ENCODE measurements at places on chromosomes 3 and 15.

DNA sequence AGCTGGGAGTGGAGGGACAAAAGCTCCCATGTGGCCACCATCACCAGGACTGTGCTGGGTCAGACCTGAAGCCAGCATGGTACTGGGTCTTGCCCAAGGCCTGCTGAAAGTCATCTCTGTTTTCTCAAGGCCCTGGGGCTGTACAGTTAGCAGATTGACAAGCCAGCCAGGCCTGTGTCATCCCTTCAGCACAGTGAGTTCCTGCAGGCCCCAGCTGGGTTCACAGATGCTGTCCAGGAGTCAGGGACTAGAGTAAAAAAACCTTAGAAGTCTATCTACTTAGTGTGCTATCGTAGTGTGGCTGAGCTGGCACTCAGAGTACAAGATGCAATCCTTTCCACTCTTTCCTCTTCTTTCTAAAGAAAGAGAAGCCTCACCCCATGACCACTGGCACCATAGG is 246.0 kb upstream of the NAALADL2 start:
- DNase-seq: no peak

GRCh38 chr3:114553949-114554593 is 260.2 kb downstream of the TIGIT start:
- DNase-seq: no peak

- no peak for DNase-seq
These were observed 61.0 kb upstream of the CHRM5 start for GRCh38 chr15:33907326-33907725.

DNA sequence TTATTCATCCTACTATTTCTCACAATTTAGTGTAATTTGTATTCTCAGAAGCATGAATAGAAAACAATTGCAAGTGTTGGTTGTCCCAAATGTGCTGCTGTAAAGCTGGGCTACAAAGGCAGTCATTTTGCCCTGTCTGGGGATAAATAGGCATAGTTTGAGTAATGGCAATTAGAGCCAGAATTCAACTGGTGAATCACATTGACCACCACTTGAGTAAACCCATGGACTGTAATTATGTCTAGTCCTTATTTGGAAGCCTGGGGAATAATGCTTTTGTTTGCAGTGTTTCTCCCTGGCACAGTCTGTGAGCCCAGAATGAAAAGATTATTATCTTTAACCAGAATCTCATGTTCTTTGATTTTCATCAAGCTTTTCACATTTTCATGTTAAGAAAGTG is 30.5 kb upstream of the CHL1 start:
- no peak for DNase-seq

- no peak for DNase-seq
These were observed 197.8 kb downstream of the TNIK start for GRCh38 chr3:171262431-171262830.

GRCh38 chr3:156258301-156258700 is 137.9 kb downstream of the KCNAB1 start:
- DNase-seq: no peak

- no peak for DNase-seq
These were observed 139.4 kb upstream of the SLC7A14 start for GRCh38 chr3:170725285-170725731.

DNA sequence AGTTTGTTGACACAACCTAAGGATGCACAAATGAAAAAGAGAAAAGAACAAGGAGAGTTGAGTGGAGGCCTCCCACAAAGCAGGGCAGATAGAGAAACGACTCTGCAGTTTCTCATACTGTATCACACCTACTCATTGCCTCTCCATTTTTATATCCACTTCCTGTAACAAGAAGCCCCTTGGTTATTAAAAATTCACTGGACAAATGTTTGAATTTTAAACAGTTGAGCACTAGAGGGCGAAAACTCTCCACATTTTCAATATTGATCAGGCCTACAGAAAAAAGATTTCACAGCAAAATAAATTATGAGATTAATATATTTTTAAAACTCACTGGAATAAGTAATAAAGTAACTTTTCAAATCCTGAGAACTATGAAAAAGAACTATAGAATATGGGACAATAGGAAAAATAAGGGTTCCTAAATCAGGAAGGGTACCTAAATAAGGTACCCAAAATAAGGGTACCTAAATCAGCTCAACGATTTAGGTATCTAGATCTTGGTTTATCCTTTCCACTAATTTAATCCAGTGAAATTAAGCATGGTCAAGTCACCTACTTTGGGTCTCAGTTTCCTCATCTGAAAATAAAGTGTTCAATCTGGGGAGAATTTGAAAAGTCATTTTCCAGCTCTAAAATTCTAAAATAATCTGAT is 47.0 kb upstream of the PPIB start:
- DNase-seq: no peak

DNA sequence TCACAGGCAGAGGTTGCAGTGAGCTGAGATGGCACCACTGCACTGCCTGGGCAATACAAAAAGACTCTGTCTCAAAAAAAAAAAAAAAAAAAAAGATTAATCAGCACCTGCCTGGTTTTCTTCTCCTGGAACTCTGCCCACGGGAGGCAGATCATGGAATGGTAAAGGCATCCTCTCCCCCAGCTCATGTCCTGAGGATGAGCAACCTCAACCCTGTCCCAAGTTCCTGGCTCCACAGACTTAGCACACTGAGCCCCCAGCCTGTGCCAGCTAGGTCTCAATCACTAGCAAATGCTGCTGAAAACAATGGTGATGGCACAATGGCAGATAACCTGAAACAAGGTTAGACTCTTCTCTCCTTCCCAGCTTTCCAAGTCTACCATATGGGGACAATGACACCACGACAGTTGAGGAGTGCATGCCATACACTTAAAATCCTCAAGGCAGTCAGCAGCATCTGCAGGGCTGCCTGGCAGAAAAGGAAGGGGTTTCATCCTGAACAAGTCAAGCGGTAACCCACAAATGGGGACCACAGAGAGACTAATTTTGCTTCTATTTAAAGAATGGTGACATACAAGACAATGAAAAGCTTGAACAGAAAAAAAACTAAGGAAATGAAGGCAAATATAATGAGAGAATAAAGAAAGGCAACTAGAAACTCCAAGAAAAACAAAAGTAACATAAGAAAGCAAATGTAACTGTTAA is 4.8 kb downstream of the CLN6 start:
- DNase-seq: no peak

DNA sequence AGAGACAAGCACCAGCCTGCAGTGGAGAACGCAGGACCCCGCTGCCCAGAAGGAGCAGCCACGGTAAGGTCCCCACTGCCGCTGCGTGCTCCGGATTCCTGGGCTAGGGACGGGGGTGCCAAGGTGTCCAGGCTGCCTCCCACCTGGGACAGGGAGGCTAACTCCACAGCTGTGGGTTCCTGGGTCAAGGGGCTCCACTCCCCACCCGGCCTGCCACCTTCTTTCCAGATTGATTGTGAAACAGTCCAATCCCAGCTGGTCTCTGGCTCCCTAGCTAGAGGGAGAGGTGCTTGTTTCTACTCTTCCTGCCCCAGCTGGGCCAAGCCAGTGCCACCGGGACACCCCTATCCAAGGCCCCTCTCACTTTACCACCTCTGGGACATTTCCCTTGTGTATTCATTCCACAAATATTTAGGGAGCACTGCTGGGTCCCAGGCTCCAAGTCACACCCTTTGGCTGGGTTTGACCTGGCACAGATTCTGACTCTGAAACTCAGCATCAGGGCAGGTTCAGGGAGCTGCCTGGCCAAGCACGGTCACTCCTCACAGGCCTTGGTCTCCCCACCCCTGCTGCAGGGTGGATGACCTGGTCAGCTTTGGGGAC is 1.9 kb downstream of the PAK6 start:
- DNase-seq: no peak

GRCh38 chr3:35183927-35184675 is 455.2 kb upstream of the ARPP21 start:
- no peak for DNase-seq

- DNase-seq: no peak
These were observed 26.8 kb downstream of the TIMMDC1 start for GRCh38 chr3:119524931-119525662.

- DNase-seq: no peak
These were observed 62.0 kb downstream of the TLE3 start for GRCh38 chr15:70035719-70036077.

- DNase-seq: no peak
These were observed 69.9 kb downstream of the PDCD6IP start for GRCh38 chr3:33868309-33868708.

DNA sequence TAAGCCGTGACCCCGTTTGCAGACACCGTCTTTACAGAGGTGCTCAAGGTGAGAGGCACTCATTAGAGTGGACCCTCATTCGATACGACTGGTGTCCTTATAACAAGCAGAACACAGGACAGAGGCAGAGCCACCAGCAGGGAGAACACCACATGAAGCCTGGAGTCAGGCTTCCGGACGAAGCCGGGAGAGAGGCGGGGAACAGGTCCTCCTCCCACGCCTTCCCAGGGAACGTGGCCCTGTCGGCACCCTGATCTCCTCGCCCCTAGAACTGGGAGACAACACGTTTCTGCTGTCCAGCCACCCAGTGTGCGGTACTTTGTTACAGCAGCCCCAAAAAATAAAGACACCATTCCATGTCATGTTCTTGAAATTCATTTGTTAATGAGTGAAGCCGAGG is 33.6 kb downstream of the ZDHHC19 start:
- DNase-seq: no peak

DNA sequence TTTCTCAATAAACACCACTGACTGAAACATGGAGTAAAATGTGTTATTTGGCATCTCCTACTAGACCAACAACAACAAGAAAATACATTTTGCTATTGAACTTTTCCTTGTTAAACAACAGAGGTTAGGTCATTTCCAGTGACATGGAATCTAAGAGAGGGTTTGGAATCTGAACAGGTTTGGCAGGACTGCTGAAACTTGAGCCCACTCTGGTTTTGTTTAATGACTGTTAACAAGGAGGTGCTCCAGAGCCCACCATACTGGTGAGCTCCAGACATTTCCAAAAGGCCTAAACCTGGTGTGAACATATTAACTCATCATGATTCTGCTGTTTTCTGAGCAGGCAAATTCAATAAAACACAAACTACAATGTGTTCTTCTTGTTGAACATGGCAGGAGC is 330.7 kb upstream of the TRIM42 start:
- DNase-seq: peak; percentile 11

- no peak for DNase-seq
These were observed 105.4 kb upstream of the TNIK start for GRCh38 chr3:171565481-171566058.

DNA sequence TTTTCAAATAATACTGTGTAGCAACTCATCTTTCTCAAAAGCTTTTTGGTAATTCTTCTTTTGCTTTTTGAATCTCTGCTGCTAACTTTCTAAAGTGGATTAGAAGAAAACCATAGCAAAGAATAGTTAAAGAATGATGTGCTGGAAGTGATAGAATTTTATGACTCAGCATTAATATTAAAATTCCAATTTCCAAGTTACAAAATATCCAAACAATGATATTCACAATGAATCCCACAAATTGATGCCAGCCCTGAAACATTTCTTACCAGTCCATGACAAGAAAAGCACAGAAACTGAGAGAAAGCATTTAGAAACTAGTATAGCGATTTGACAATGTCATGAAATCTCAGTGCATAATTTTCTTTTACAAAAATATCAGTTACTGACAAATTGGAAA is 482.2 kb downstream of the RBMS3 start:
- no peak for DNase-seq

GRCh38 chr3:37323494-37323893 is 149.1 kb upstream of the LRRFIP2 start:
- DNase-seq: no peak

DNA sequence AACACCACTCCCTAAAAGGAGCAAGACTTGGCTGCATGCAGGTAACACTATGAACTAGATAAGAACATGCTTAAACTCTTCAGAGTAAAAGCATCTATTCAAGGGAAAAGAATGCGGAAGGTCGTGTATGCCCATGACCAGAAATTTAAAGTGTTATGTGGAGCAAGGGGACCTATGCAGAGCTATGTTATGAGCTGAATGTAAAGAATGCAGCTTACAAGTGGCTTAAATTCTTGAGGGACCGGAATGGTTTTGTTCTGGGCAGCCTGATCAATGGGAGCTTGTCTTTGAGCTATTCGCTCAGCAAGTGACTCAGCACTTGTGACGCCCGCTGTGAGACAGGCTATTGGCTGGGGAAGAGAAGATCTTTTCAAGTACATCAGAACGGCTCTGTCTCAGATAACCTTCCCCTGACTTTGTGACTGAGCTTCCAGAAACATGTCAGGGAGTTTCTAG is 367.5 kb upstream of the THBS1 start:
- DNase-seq: peak; percentile 4

DNA sequence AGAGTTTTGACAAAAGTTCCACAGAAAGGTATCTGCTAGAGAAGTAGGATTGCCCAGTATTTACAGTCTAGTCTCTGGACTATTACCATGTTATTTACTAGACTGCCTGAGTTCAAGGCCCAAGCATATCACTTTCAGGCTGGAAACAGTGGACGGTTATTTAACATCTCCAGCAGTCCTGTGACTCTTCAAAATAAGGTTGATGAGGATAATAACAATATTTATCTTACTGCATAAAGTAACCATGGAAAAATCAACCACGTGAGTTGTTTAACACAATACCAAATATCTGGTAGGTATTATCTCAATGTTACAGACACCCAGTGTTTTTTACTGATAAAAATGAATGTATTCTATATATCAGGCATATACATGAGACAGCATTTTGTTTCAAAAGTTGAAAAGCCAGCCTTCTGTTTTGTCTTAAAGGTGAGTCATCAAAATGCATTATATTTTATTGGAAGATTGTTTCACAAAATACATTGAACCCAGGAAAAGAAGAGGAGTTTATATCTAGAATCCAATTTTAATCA is 535.8 kb downstream of the TBL1XR1 start:
- DNase-seq: no peak

Measured in NCI-H510A (cell line).